ENCODE measurements at places on chromosomes 6 and 20. TPM values are rescaled to one million over a fixed set of nuclear protein-coding genes. Genes with fewer than 3 reads are reported as not detected.

DNA sequence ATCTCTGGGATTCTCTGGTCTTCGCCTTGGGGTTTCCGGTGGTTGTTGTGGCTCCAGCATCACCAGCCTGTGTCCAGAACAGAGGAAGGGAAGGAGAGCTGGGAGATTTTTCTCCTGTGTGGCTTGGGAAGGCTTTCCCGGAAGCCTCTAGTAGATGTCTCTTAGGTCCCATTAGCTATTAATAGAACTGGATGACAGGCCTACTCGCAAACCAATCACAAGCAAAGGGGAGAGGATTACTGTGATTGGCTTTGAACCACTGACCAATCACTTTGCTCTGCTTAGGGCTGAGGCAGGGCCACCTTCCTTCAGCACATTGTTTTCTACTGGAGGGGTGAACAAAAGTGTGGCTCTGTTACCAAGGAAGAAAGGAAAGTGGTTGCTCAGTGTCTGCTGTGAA lies 203.4 kb upstream of the SULF2 start:
- peak; percentile 34 for DNase-seq

GRCh38 chr6:106118835-106119431 lies 32.8 kb downstream of the PRDM1 start:
- no peak for DNase-seq

DNA sequence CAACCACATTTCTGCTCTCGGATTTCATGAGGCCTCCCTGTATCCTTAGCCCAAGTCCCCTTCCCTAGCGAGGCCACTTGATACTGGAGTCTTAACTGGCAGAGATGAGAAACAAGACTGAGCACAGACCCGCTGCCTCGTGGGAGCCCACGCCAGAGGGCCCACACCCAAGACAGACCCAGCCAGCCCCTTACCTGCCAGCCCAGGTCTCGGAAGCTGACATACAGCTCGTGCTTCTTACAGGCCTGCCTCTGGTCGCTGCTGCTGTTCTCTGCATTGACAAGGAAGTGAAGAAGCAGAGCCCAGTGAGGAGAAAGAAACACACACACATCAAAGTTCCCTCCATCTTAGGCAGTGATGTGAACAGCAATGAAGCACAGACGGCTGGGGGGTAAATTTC lies 91.7 kb downstream of the BMP7 start:
- DNase-seq, result no peak

- no peak for DNase-seq
These were observed 73.0 kb upstream of the FAM8A1 start for GRCh38 chr6:17527076-17527475.

NHLRC1 gene
- 3.4 TPM for total RNA-seq

GRCh38 chr20:51731731-51732095 lies 36.5 kb downstream of the ATP9A start:
- no peak for DNase-seq

CTCFL gene
- total RNA-seq, result not detected

DNA sequence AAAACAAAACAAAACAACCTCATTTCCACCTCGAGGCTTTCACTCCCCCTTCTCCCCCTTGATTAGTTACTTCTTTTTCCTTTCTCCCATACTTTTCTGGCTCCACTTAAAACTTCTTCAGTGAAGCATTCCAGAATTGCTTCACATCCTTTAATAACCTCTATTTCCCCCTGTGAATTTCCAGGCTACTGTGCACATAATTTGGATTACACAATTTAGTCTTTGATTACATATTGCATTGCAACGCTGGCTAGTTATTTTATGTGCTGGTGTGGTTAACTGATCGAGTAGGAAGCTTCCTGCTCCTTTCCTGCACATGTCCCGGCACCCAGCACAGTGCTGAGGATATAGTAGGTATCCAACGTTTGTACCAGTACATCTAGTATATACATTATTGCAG lies 28.1 kb upstream of the EEF1E1 start:
- no peak for DNase-seq

GRCh38 chr6:131652472-131652871 lies 15.4 kb downstream of the ENPP3 start:
- peak; percentile 78 for DNase-seq

FANCE gene
- 9.2 TPM for total RNA-seq

DNA sequence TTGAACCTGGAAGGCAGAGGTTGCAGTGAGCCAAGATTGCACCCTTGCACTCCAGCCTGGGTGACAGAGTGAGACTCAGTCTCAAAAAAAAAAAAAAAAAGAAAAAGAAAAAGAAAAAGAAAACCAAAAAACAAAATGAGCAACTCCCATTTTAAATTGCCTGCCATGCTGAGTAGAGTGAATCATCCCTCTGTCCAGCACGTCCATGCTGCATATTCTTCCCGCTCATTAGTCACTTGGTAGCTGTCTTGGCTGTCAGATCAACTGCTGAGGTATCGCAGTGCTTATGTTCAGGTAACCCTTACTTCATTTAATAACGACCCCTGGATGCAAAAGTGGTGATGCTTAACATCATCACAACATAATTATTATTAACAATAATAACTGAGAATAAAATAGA lies 72.6 kb upstream of the RNF24 start:
- peak; percentile 87 for DNase-seq

MATN4 gene
- total RNA-seq, result not detected

DNA sequence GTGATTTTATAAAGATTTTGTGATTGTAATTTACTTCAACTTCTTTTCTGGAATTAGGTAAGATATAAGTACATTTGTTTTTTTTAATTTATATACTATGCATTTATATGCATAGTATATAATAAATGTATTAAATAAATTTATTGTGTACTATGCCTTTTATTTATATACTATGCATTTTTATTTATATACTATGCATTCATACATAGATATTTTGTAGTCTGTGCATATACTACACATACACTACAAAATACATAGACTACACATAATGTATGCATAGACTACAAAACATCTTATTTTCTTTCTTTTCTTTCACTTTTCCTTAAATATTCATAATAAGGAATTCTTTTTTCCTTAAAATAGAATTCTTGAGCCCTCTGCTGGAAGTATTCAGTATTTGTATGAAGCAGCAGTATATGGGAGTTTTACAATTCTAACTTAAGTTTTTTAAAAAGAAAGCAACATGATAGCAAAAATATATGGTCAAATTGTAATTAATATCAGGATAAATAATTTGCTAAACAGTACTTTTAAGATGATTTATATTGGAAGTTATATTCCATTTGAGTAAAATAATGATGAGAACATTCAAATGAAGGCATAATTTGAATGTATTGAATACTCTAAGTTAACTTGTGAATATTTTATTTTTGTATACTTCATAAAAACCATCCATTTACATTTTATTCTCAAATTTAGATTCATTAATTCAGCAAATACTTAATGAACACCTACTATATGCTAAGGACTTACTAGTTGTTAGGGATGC lies 129.3 kb downstream of the KLHL32 start:
- peak; percentile 1 for DNase-seq

COL9A3 gene
- 0.17 TPM for total RNA-seq

DNA sequence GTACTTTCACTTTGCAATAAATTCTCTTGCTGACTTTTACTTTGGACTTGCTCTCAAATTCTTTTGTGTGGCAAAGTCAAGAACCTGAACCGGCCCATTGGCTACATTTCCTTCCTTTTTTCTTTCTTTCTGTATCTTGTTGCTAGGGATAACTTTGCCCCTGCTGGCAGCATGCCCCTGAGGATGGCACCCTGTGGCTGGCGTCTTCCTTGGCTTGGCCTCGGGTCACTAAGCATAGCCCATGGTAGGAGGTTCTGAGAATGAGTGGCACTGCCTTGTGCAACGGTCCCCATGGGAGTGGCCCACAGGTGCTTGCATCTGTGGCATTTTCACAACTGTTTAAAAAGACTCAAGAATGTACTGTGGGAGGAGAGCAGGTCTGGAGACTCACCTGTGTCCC lies 14.0 kb upstream of the HLA-F start:
- no peak for DNase-seq

GRCh38 chr6:136307351-136307750 lies 17.7 kb upstream of the BCLAF1 start:
- DNase-seq, result no peak

DNA sequence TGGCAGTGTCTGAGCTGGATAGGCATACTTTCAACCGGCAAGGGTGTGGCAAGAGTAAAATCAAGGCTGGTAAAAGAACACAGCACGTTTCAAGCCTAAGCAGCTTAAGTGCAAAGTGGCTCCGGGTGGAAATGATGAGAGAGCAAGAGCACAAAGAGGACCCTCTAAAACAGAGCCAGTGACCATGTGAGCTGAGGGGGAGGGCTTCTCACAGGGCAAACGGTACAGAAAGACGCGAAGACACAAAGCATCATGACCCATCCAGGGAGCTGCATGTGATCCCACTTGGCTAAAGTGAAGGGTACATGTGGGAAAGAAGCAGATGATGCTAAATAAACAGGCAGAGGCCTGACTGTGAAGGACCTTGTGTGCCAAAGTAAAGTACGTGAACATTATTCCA lies 25.7 kb downstream of the FKBP5 start:
- no peak for DNase-seq

DNA sequence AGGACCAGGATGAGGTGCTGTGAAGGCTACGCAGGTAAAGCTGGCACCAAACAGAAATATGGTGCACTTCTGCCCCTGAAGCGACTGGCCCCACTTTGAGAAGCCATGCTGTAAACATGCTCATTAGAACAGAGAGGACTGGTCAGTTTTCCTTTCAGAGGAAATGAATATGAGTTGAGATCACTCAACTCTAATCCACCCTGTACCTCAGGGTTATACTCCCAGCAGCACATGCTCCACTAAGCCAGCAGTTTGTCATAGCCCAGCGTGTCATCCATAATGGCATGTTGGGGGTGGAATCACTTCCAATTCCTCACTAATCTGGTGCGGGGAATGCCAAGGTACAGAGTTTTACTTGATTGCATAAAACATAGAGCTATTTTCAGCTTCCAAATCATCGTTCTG lies 98.1 kb downstream of the HIVEP2 start:
- peak; percentile 98 for DNase-seq

- DNase-seq, result no peak
These were observed 70.2 kb downstream of the TNFRSF21 start for GRCh38 chr6:47239546-47239945.

- no peak for DNase-seq
These were observed 28.4 kb downstream of the VSTM2L start for GRCh38 chr20:37931153-37931922.

SMLR1 gene
- total RNA-seq, result not detected

- DNase-seq, result peak; percentile 52
These were observed 109.8 kb downstream of the PTPRK start for GRCh38 chr6:128410584-128410983.

CFAP61 gene
- not detected for total RNA-seq

CST7 gene
- 4.2 TPM for total RNA-seq

MAP7 gene
- total RNA-seq, result 0.15 TPM

CRISP1 gene
- not detected for total RNA-seq

- DNase-seq, result peak; percentile 4
These were observed 22.3 kb upstream of the EYA4 start for GRCh38 chr6:133218852-133219251.

ABCC10 gene
- 11.7 TPM for total RNA-seq

LRRN4 gene
- total RNA-seq, result 0.76 TPM

GRCh38 chr6:154070657-154071056 lies 31.6 kb downstream of the OPRM1 start:
- DNase-seq, result peak; percentile 64

GRCh38 chr6:127497410-127497809 lies 21.7 kb downstream of the MTCL3 start:
- DNase-seq, result no peak

- no peak for DNase-seq
These were observed 616.3 kb upstream of the FLRT3 start for GRCh38 chr20:14953736-14954135.

ATP6V1G2 gene
- 0.20 TPM for total RNA-seq

FNDC1 gene
- not detected for total RNA-seq

DNA sequence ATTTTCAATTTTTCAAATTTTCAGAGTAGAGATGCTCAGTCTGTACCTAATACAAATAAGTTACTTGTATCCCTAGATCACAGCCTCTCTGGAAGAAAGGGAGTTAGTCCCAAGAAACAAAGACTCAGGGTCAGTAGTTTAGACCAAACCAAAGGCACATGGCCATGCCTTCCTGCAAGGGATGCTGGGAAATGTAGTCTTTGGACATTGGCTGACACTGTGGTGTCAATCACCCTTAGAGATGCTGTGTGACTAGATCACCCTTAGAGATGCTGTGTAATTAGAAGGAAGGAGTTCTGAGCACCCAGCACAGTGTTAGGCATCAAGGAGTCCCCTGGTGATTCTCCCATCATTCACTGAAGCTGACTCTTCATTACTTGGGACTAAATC lies 202.1 kb downstream of the NFATC2 start:
- DNase-seq, result peak; percentile 44

DNA sequence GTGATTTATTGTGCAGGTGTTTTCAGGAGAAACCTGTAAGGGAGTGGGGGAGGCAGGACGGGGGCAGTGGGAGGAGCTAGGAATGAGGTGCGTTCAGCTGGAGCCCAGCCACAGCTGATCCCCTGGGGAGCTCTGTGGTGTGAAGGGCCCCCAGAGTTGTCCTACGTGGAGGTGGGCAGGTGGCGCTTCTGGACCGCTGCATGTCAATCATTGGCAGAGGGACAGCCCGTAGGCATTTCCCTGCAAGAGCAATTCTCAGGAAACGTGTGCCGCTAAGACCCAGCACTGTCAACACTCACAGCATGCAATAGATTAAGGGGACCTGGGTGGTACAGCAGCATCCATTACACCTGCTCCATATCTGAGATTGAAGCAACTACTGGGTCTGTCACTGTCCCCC lies 88.0 kb downstream of the PRND start:
- no peak for DNase-seq

BMP5 gene
- not detected for total RNA-seq

- DNase-seq, result no peak
These were observed 935.1 kb downstream of the KIF16B start for GRCh38 chr20:15637950-15638754.

- DNase-seq, result peak; percentile 80
These were observed at the start of gene IRAK1BP1 for GRCh38 chr6:78867370-78868040. Gene IRAK1BP1, plus strand, starts transcription at chr6:78867551. Its CDS starts 26 bp downstream, at chr6:78867577.

- DNase-seq, result no peak
These were observed 2.1 kb downstream of the TAAR5 start for GRCh38 chr6:132587424-132587823.

LY6G6F gene
- not detected for total RNA-seq

GRCh38 chr20:48769069-48769983 lies 58.5 kb downstream of the PREX1 start:
- peak; percentile 25 for DNase-seq

GRCh38 chr20:32319100-32319499 lies 39.0 kb upstream of the ASXL1 start:
- DNase-seq, result no peak

- peak; percentile 93 for DNase-seq
These were observed 63.6 kb downstream of the IPCEF1 start for GRCh38 chr6:154292855-154293519.

DNA sequence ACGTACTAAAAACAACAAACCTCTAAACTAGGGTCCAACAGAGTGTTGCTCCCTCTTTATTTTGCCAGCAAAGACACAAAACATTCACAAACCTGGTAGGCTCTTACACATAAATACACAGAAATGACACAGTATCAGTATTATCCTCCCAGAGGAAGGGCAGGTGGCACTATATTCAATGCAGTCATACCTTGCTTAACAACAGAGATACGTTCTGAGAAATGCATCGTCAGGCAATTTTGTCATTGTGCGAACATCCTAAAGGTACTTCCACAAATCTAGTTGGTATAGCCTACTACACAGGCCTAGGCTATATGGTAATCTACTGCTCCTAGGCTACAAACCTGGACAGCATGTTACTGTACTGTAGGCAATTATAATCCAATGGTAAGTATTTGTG lies 9.6 kb downstream of the ZBTB2 start:
- no peak for DNase-seq

All from M059J (cell line).